Stimulated activated CD4-positive, alpha-beta T cell treated with anti-CD3 and anti-CD28 coated beads, TNF-alpha, amount 100 ng/mL, for 4 hours (primary cell): ENCODE measurements at places on chromosomes 12 and 14.

GRCh38 chr12:19694627-19695026 lies 255.3 kb downstream of the AEBP2 start:
- DNase-seq = no peak

- DNase-seq = no peak
These were observed 54.0 kb upstream of the PDE3A start for GRCh38 chr12:20314328-20314727.

- no peak for DNase-seq
These were observed 18.6 kb downstream of the CCER1 start for GRCh38 chr12:90936230-90937005.

- no peak for DNase-seq
These were observed 393.9 kb downstream of the PAWR start for GRCh38 chr12:79296871-79297270.

DNA sequence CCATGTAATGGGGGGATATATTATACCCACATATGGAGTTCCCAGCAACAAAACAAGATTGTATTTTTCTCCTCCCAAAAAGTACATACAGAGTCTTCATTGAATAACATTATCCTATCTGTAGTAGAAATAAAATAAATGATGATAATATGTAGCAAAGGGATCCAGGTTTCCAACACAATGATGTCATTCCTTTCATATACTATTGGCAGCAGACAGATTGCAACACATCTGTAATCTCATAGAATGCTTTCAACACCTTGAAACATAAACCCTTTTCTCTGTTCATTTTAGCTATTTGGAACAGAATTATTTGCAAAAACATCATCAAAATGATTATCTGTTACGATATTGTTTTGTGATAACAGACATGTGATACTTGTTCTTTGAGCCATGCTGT lies 317.6 kb downstream of the DPF3 start:
- no peak for DNase-seq

GRCh38 chr14:89214221-89214965 lies 202.6 kb downstream of the FOXN3 start:
- no peak for DNase-seq

GRCh38 chr12:47134005-47134404 lies 54.2 kb upstream of the AMIGO2 start:
- DNase-seq = no peak

- DNase-seq = no peak
These were observed 86.6 kb downstream of the NTN4 start for GRCh38 chr12:95703986-95704385.

DNA sequence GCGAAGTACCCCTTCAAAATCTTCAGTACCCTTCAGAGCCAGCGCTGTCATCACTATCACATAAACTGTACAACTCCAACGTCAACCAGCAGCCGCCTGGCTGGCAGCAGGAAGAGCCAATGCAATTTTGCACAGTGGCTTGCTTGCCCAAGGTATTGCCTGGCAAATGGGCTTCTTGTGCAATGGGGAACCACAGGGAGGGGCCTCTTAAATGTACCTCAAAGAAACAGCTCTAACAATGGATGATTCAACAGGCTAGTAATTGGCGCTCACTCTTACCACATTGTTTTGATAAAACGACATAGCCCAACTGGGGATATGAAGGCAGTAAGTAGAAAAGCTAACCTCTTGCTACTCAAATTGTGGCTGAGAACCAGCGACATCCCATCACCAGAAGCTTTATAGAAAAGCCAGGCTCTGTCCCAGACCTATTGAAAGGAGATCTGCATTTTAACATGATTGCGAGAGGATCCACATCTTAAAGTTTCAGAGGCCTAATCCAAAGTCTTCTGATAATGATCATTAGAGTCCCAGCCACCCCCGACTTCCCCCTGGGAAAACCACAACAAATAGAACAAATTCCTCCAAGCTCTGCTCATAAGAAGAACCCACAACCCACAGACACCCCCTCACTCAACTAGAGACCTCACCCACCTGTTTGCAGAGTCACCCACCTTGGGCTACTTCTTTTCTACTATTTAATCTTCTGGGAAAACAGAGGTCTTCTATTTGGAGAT lies 125.3 kb upstream of the HIF1A start:
- DNase-seq = no peak

DNA sequence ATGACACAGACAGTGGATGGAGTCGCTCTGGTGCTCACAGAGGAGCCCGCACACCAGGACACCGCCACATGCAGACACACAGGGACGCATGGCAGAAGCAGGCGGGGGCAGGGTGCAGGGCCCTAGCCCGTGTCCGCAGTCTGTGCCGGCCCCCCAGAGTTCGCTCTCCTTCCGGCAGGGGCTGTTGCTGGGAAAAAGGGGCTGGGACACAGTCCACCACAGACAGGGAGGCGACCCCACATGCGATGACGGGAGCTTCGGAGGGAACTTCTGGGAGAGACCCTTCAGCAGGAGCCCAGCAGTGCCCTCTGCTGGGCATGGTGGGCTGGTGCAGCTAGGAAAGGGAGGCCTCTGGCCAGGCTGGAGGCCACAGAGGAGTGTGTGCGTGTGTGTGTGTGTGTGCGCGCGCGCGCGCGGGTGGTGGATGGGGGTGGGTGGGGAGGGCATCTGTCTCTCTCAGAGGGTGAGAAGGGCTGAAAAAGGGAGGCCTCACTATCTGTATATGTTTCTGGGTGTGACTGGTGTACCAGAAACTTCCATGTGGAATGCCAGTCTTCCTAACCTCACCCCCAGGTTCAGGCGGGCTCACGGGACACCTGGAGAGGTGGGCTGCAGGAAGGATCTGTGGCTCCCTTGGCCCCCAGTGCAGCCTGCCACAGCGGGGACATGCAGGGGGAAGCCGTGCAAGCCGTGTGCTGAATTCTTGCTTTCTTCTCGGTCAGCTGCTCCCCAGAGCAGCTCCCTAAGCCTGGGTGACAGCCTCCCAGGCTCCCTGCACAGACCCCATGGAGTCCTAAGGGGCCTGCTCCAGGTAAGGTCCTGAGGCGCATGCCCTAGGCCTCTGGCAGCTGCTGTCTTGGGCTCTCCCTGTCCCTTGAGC lies 60.7 kb downstream of the PLEKHG3 start:
- DNase-seq = peak; percentile 22

DNA sequence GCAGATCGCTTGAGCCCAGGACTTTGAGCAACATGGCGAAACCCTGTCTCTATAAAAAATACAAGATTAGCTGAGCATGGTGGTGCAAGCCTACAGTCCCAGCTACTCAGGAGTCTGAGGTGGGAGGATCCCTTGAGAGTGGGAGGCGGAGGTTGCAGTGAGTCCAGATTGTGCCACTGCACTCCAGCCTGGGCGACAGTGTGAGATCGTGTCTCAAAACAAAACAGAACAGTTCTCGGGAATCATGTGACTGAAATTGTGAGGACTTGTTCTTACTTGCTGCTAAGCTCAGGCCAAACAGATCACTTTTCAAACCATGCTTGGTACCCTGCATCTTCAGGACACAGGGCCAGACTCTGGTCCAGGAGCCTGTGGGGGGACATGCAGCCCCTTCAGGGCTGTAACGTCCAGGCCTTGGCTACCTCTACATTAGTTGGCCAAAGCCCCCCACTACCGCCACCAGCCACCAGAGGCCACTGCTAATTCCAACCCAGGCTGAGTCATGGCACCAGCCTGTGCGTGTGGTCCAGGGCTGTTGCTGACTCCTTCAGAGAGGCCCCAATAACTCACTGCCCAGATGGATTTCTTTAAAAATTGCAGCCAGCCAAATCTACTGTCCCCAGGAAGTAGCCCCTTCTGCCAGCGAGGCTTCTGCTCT lies 33.4 kb upstream of the SYNDIG1L start:
- no peak for DNase-seq

DNA sequence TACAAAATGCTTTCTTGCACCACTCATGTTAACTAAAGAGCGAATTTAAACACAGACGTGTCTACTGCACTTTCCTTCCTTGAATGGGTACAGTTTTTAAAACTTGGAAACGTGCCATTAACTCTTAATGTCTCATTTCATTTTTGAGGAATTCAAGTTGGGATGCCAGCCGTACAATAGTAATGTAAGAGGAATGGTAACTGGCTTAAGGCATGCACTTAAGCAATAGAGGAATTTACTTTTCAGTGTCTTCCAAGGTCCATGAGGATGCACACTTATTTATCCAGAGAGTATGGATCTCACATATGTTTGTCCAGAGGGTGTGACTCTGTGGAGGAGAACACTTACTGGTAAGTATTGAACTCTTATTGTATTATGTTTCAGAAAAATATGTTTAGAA lies 52.9 kb downstream of the PPP4R4 start:
- no peak for DNase-seq

- DNase-seq = no peak
These were observed 47.1 kb downstream of the PLXNC1 start for GRCh38 chr12:94195483-94195882.

- peak; percentile 32 for DNase-seq
These were observed 28.8 kb upstream of the LRRC10 start for GRCh38 chr12:69639400-69640016.

DNA sequence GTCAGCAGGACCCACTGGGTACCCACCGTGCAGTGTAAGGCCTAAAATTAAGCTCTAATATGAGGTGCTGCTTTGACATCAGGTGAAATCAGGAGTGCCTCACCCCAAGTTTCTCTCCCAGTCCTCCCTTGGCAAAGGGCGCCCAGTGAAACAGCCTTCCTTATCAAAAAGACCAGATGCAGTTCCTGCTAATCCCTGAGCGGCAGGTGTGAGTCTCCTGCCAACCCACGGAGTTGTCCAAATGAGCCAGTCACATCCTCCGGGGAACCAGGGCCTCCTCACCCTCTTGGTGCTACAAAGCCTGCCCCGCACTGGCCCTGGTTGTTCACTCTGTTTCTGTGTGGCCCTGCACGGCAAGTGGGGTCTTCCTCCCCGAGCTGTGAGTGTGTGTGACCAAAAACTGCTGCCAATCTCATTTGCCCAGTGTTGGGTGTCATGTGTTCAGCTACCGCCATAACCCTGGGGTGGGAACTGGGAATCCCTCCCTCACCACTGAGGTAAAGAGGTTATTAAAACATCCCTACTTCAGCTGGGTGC lies 20.2 kb upstream of the P2RX4 start:
- DNase-seq = no peak

GRCh38 chr12:48105321-48105866 lies 485 bp downstream of the SENP1 start:
- peak; percentile 21 for DNase-seq
